Activated CD8-positive, alpha-beta memory T cell treated with anti-CD3 and anti-CD28 coated beads for 1 hour (primary cell): ENCODE measurements at places on chromosomes 3 and 15.

DNA sequence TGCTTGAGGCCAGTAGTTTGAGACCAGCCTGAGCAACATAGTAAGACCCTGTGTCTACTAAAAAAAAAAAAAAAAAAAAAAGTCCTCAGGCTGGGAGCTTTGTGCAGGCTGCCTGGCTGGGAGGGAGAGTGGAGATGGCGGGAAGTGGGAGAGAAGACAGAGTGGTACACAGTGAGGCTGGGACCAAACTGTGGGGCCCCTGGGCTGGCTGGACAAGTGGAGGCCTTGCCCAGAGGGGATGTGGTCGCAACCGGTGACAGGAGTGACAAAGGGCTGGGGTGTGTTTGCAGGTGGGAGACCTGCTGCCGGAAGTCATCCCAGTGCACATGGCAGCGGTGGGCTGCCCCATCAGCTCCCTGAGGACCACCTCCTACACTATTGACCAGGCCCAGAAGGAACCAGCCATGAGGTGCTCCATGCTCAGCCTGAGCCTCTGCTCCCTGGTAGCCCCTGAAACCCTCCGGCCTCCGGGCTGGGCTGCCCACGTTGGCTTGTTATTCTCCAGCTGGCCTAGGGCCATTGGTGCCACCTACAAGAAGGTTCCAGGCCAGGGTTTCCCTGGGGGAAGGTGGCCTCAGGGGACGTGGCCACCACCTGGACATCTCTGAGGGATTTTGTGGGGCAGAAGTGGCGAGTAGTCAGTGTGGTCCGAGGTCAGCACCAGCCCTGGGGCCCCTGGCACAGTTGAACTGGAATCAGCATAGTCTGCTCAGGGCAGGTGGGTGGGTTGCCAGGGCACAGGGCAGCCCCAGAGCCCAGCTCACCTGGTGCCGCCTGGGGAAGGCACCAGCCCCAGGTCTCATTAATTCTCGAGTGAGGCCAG is 22.7 kb downstream of the ACAA1 start:
- DNase-seq: no peak

DNA sequence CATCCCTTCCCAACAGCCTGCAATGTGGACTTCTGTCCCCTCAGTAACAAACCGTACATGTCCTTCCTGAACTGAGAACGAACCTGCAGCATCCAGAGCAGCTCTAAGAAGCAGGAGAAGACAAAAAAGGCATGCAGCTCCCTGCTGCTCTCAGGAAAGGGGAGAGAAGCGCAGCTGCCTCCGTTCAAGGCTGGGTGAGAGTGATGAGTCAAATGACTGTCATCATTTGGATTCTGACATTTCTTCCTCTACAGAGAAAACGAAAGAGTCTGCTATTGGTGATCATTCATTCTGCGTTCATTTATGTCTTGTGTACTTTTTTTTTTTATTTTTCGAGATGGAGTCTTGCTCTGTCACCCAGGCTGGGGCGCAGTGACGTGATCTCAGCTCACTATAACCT is 677.8 kb downstream of the FHIT start:
- no peak for DNase-seq

DNA sequence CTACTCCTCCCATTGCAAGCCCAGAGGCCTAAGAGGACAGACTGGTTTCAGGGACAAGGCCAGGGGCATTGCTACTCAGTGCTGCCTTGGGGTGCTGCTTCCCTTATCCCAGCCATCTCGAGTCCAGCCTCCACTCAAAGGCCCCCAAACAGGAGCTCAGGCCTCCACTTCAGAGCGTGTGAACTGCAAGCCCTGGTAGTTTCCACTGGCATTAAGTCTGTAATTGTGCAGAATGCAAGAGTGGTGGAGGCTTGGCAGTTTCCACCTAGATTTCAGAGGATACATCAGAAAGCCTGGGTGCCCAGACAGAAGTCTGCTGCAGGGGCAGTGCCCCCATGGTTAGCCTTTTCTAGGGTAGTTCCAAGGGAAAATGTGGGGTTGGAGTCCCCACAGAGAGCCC is 192.8 kb upstream of the ST8SIA2 start:
- DNase-seq: no peak

DNA sequence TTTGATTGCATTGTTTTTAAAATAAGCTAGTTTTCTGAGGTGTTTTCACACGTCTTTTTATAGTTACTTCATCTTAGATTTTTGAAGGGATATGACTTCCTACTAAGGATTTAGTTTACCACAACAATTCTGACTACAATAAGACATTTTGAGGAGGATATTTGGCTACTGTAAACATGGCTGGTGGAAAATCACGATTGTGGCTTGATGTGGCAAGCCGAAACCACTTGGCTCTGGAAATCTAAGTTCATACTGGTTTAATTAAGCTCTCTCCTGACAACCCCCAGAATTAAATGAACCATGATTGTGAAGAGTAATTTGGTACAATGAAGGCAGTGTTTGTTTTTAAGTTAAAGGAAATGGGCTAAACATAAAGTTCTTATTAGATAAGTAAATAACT is 30.8 kb downstream of the ST3GAL6 start:
- DNase-seq: no peak

GRCh38 chr3:77348244-77348855 is 308.5 kb downstream of the ROBO2 start:
- DNase-seq: no peak

- no peak for DNase-seq
Observed at GRCh38 chr3:124791142-124791541, 60.9 kb downstream of the UMPS start.

DNA sequence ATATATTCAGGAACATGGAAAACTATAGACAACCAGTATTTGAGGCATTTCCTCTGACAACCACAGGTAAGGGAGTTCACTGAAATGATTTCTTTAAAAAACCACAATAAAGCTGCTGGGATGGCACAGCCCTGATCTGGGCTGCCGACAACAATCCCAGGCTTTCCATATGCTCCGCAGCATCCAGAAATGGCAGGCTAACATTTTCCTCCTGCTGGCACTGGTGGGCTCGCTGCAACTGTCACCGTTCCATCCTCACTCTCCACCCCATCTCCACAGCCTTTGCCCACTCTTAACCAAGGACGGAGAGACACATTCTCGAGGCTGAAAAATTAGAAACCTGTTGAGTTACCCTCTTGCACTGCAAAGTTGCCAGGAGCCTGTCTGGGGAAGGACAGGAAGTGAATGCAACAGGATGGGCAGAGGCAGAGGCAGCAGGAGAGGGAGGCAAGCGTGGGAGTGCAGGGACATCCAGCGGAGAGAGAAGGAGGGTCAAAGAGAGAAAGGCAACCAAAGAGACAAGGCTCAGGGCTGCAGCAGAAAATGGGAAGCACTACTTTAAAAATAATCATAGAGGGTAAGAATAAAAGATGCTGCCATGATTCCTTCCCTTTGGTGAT is 79.0 kb upstream of the ARRDC4 start:
- DNase-seq: no peak

GRCh38 chr3:129065720-129066073 is 5.1 kb downstream of the GP9 start:
- no peak for DNase-seq

DNA sequence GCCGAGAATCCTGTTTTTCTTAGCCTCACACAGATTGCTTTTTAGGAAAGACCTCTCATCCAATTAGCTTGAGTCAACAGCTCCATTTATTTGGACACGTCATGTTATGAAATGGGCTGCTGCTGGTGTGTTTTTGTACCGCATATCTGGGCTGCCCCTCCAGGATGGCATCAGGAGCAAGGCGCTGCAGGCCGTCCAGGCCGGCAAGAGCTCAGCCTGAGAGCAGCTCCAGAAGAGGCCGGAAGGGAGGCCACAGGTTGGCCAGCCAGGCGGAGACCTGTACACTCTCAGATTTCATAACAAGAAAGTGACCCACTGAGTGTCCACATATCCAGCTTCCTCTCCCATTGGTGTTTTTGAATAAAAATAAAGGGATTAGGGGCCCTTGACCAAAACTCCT is 28.3 kb downstream of the FOXL2NB start:
- DNase-seq: no peak

- DNase-seq: no peak
Observed at GRCh38 chr3:50133283-50133615, 21.9 kb upstream of the SEMA3F start.

- no peak for DNase-seq
Observed at GRCh38 chr3:147654827-147655226, 245.7 kb downstream of the ZIC1 start.

- no peak for DNase-seq
Observed at GRCh38 chr3:61531528-61531927, 29.8 kb upstream of the PTPRG start.

GRCh38 chr15:50134524-50135024 is 15.5 kb upstream of the ATP8B4 start:
- no peak for DNase-seq

DNA sequence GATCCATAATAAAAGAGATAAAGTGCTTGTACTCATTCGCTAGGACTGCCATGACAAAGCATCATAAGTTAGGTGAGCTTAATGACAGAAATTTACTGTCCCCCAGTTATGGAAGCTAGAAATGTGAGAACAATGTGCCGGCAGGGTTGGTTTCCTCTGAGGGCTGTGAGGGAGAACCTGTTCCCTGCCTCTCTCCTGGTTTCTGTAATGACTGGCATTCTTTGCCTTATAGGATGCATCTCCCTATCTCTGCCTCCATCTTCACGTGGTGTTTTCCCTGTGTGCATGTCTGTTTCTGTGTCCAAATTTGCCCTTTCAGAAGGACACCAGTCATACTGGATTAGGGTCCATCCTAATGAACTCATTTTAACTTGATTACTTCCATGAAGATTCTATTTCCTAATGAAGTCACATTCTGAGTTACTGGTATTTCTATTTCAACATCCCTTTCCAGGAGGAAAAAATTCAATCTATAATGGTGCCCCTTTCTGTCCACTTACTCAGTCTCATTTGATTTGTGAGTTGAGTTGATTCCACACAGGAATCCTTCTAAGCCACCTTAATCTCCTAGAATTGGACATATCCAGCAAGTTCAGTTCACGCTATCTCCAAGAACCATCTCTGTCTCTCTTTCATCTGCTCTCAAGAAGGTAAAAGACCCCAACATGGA is 71.2 kb upstream of the LIPC start:
- no peak for DNase-seq

DNA sequence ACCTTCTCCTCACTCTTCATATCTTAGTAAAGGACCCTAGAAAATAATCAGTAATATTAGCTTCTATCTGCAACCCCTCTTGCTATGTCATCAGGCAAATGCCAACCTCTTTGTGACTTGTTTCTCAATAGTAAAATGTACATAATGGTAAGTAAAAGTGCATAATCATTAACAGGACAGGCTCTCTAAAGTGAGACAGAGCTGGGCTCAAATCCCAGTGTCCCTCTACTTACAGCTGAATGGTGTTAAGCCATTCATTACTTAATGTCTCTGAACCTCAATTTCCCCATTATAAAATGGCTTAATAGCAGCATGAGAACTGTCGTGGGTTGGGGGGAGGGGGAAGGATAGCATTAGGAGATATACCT is 62.6 kb upstream of the ATP11B start:
- DNase-seq: no peak

DNA sequence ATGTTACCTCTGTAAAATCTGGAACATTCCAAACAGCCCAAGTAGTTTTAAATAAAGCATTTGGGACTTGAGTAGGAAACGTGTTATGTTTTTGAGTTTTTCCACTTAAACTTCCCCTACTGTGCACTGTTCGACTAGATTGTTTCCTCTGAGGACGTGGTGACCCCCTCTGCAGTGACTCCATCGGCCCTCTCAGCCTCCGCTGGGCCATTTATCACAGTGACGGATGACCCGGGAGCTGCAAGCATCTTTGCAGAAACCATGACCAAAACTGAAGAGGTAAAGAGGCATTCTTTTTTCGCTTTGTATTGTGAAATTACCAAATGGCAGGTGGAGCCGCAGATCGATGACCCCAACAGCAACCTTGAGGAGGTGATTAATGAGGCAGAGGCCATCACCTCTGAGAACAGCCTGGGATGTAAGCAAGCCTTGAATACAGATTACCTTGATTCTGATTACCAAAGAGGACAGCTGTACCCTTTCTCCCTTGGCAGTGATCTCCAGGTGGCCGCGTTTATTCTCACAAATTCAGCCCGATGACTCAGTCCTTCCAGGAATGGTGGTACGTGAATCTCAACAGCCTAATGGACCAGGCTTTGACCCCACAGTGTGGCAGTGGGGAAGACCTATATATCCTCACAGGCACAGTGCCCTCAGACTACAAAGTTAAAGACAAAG is 79.1 kb upstream of the FAN1 start:
- no peak for DNase-seq

GRCh38 chr15:69573815-69574475 is 121.3 kb downstream of the RPLP1 start:
- no peak for DNase-seq

GRCh38 chr3:151501171-151501922 is 40.5 kb upstream of the IGSF10 start:
- DNase-seq: no peak

- no peak for DNase-seq
Observed at GRCh38 chr3:37475435-37475834, 301.1 kb upstream of the LRRFIP2 start.

DNA sequence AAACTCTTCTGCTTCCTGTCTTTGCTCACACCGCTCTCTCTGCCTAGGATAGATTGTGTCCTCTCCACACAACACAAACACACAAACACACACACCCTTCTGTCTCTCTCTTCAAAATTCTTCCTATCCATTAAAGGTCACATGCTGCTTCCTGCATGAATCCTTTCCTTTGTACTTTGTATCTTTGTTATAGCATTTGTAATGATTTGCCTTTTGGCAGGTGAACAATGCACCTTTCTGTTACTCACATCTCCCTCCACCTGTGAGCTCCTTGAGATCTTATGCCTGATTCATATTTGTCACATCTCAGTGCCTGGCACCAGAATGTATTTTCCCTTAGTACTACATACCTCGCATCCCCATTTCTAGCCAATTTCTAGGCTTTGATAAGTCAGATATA is 251.4 kb upstream of the UMPS start:
- DNase-seq: no peak

DNA sequence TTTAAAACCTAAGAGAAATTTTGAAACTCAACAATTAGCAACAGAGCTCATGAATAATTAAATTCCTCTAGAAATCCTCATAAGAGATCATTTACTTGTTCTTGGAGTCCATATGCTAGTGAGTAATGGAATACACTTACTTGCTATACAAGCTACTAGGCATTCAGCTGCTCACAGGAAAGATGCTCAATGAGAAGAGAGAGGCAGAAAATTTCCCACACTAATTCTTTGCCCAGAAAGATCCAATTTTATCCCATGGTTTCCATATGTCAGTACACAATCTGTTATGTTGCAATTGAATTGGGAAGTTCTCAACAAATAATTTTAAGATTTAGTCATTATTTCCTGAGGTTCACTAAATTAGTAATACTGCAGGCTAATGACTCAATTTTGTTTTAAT is 310.4 kb downstream of the RYR3 start:
- no peak for DNase-seq

GRCh38 chr3:151544164-151544548 is 83.3 kb upstream of the IGSF10 start:
- no peak for DNase-seq

- DNase-seq: no peak
Observed at GRCh38 chr15:40055576-40056293, 16.8 kb upstream of the SRP14 start.

GRCh38 chr3:82002986-82003642 is 241.7 kb upstream of the GBE1 start:
- no peak for DNase-seq
